Adrenal gland (tissue), 19 donors: ENCODE measurements at places on chromosomes 11 and 22. TPM values are rescaled to one million over a fixed set of nuclear protein-coding genes. Genes with fewer than 3 reads are reported as not detected.

DNA sequence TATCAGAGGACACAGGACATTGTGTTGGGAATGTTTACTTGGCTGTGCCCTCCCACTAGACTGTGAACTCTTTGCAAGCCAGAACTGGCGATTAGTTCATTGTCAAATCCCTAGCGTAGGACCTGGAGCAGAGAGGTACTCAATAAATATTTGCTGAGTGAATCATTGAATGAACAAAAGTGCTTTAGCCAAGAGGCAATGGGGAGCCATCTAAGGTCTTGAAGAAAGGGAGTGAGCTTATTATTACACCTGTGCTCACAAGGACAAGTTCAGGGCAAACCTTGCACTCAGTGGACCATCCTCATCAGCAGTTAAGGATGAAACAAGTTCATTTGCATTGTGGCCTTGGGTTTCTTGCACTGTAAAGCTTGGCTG, 1.1 kb upstream of the RASSF10 start:
- no peak for DNase-seq

- DNase-seq = no peak
These were observed 7.8 kb downstream of the P2RY2 start for GRCh38 chr11:73225851-73226250.

ARRB1 gene
- 32.0 TPM for total RNA-seq

- peak; percentile 83 for DNase-seq
These were observed at the start of the genes MPST and TST for GRCh38 chr22:37019309-37020191. TSS of gene MPST (plus strand) at chr22:37019742. CDS start at chr22:37019837, 95 bp downstream. TSS of gene TST (minus strand) at chr22:37019447. CDS start at chr22:37018732, 715 bp downstream.

ANGPTL5 gene
- not detected for total RNA-seq

GRCh38 chr11:58774164-58774593, 42.4 kb upstream of the GLYAT start:
- no peak for DNase-seq

GRCh38 chr22:48662476-48663135, 1165.1 kb downstream of the BRD1 start:
- DNase-seq = no peak

DNA sequence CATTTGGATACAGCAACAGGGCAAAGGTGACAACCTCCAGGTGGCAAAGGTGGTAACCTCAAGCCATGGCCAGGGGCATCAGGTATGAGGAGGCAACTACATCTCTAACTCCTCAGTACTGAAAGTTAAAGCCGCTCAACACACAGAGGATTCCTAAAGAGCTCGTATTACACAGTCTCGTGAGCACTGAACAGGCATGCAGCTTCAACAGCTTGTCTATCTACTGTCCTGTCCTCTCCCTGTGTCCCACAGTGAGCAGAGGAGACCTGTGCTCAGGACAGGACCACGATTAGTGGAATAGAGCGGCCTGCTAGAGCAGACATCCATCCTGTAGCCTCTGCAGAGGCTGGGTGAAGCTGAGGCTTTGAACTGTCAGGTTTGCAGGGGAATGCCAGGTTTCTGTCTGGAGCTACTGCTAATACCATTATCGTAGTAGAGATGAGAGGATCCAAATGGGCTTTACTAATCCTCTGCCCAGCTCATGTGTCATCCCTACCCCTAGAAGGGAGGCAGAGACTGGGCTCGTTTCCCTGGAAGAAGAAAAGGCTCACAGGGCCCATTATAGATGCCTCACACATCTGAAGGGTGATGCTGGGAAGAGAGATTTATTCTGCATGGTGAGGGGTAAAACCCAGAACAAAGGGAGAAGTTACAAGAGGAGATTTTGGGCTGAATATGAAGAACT, 415.2 kb downstream of the LARGE1 start:
- DNase-seq = no peak
